NCI-H524 treated with DMSO at 0.1 percent for 48 hours (cell line): ENCODE measurements at places on chromosomes 13 and 19.

DNA sequence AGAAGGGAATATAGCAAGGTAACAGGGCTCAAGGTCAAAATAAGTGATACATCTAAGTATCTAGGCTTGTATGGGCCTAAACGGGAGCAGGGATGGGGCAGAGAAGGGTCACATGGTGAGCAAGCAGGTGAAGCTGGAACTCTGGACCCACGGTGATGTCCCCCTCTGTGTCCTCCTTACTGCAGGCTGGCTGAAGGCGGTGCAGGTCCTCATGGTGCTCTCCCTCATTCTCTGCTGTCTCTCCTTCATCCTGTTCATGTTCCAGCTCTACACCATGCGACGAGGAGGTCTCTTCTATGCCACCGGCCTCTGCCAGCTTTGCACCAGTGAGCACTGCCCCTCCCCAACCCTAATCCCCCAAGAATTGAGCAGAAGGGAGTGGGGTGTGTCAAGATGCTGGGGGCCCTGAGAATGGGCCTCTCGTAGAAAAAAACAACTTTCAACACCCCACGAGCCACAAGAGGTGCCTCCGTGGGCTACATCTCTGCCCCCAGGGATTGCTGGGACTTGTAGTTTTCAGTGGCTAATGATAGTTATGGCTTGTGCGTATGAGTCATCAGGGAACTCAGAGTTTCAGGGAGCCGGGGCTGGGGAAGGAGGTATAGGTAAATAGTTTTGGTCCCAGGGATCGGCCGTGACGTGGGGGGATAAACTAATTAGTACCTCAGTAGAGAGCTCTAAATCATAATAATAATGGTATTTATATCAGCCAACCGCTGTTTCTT, 4.0 kb downstream of the EMP3 start:
- DNase-seq: no peak

DNA sequence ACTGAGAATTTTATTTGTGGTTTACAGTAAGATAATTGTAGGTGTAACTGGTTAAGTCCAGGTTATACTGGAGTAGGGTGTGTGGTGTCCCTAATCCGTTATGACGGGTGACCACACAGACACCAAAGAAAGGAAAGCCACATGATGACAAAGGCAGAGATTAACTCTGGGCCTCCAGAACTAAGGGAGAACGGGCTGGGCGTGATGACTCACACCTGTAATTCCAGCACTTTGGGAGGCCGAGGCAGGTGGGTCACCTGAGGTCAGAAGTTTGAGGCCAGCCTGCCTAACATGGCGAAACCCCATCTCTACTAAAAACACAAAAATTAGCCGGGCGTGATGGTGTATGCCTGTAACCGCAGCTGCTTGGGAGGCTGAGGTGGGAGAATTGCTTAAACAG, 10.2 kb upstream of the FUT2 start:
- DNase-seq: no peak

GRCh38 chr19:43768273-43769050, 12.3 kb downstream of the KCNN4 start:
- no peak for DNase-seq

DNA sequence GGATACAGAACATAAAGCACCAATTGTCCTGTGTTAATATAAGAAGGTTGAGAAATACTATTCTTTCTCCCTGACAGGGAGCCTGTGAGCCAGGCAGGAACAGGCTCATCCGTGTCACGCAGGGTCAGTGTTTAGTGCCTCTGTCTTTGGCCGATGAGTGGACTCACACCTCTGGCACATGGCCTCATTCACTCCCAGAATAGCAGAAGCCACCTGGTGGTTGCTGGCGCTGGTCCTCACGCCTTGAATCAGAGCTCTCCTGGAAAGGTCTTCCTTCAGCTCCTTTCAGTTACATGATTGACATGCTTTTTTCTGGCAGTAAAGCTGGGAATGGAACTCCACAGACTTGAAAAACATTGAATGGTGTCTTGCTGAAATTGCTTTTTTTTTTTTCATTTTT, 28.1 kb upstream of the SIAH3 start:
- no peak for DNase-seq

- no peak for DNase-seq
Measured at GRCh38 chr13:111654531-111654930, 334.1 kb downstream of the TEX29 start.

- no peak for DNase-seq
Measured at GRCh38 chr19:5935473-5936291, 21.6 kb downstream of the CAPS start.

GRCh38 chr19:14434543-14435319, 1.6 kb downstream of the PKN1 start:
- no peak for DNase-seq

GRCh38 chr19:16061943-16062342, 14.4 kb upstream of the TPM4 start:
- no peak for DNase-seq

DNA sequence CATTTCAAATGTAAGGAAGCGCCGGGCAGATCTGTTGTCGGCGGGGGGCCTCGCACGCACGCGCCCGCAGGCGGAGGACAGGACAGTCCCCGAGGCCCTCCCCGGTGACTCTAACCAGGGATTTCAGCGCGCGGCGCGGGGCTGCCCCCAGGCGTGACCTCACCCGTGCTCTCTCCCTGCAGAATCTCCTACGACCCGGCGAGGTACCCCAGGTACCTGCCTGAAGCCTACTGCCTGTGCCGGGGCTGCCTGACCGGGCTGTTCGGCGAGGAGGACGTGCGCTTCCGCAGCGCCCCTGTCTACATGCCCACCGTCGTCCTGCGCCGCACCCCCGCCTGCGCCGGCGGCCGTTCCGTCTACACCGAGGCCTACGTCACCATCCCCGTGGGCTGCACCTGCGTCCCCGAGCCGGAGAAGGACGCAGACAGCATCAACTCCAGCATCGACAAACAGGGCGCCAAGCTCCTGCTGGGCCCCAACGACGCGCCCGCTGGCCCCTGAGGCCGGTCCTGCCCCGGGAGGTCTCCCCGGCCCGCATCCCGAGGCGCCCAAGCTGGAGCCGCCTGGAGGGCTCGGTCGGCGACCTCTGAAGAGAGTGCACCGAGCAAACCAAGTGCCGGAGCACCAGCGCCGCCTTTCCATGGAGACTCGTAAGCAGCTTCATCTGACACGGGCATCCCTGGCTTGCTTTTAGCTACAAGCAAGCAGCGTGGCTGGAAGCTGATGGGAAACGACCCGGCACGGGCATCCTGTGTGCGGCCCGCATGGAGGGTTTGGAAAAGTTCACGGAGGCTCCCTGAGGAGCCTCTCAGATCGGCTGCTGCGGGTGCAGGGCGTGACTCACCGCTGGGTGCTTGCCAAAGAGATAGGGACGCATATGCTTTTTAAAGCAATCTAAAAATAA, 18.2 kb downstream of the IL17D start:
- DNase-seq: no peak

- no peak for DNase-seq
Measured at GRCh38 chr13:106156468-106156867, 379.0 kb downstream of the EFNB2 start.

DNA sequence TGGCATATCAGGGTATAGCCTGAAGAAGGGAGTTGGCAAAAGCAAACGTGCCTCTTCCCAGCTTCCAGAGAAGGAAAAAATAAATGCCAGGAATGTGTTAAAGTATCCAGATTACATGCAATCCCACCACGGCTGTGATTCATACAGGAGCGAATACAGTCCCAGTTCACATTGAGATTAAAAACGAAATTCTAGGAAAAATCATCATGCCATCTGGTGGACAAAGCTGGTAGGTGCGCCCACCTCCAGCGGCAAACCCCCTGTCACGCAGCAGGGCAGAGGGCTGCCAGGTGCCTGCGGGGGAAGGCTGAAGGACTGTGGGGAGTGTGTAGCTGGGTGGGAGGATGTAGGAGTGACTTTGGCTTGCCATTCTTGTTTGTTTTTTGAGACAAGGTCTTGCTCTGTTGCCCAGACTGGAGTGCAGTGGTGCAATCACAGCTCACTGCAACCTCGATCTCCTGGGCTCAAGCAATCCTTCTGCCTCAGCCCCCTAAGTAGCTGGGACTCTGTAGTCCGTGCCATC, 6.4 kb upstream of the DMWD start:
- DNase-seq: no peak

- DNase-seq: no peak
Measured at GRCh38 chr13:99558570-99559180, 57.4 kb downstream of the TM9SF2 start.

DNA sequence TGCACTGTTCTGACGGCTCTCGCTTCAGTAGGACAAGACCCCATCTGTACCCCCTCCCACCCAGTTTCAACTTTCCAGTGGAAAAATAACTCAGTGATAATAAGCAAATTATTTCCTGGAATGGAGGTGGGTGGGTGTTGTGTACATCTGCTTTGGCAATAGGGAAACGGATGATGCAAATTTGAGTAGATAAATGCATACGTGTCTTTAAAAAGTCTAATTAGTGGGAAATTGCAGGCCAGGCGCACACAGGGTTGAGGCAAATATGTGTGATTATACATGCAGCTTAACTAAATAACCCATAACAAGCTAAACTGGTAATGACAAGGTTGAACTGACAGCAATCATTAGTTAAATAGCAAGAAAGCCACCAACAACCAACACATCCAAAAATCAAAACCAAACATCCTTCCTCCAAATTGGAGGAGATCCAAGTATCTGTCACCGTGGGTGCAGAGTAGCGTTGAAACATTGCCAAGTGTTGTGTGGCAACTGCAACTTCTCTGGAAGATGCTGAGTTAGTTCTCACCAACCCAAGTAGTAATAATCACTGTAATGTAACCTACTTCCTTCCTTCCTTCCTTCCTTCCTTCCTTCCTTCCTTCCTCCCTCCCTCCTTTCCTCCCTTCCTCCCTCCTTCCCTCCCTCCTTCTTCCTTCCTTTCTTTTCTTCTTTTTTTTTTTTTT, 54.6 kb downstream of the TRPM4 start:
- DNase-seq: no peak

DNA sequence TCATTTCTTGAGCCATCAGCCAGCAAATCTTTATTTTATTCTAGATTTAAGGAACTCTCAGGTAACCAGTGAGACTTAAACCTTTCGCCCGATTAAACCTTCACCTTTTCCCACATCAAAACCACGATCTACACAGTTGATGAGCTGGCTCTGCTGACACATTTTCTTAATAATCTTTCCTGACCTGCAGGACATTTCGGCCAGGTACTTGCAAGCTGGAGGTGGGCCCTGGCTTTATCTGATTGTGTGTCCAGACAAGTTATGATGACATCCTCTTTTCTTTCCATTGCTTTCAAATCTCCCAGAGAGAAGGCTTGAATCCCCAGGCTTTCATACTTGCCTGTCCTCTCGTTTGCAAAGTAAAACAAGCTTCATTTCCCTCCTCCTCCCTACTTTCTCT, 144.2 kb downstream of the EFNB2 start:
- no peak for DNase-seq

- DNase-seq: no peak
Measured at GRCh38 chr19:37930416-37930815, 23.4 kb downstream of the SIPA1L3 start.

DNA sequence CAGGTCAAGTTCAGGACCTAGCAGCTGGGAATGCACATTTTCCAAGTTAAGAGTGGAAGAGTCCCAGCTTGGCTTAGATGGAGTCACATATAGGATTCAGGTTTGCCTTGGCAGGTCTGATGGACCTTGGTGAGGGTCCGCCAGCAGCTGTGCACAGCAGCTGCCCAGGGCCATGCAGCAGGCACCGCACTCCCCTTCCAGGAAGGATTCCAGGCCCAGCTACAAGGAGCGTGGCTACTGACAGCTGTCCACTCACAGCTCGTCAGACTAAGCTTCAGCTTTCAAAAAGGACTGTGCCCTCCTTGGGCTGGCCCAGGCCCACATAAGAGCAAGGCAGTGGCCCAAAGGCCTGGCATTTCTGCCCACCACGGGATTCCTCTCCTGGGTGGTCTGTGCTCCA, 68.4 kb downstream of the ALOX5AP start:
- DNase-seq: peak; percentile 50

GRCh38 chr13:96982672-96983071, 11.6 kb downstream of the OXGR1 start:
- DNase-seq: no peak

GRCh38 chr13:53064731-53065130, 36.1 kb downstream of the OLFM4 start:
- peak; percentile 86 for DNase-seq

DNA sequence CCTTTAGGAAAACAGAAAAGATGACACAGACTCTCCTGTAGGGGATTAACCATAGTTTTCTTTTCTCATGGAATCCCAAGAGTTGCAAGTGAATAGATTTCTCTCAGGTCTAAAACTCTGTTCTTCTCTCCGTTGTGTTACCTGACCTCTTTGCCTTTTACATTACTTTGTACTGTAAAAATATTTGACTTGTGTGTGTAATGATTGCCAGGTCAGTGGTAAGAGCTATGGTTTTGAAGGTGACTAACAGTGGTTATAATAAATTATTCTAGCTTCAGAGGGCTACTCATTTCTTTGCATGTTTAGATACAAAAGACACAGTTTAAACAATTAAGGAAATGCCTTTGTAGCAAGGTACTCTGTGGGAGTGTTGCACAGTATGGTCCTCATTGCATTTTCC, 23.0 kb upstream of the PSG2 start:
- no peak for DNase-seq

DNA sequence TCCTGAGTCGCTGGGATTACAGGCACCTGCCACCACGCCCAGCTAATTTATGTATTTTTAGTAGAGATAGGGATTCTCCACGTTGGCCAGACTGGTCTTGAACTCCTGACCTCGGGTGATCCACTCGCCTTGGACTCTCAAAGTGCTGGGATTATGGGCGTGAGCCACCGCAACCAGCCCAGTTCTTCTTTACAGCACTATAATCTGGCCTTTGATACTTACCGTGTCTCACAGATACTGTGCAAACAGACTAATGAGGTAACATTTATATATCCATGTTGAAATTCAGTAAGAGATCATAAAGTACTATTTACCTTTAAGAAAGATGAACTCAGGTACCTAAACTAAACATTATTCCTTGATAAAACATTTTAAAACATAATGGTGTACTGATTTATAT, 121.8 kb upstream of the PRR20A start:
- no peak for DNase-seq

GRCh38 chr13:88656751-88657150, 985.6 kb downstream of the SLITRK5 start:
- DNase-seq: no peak

GRCh38 chr19:16309643-16310042, 15.0 kb upstream of the KLF2 start:
- no peak for DNase-seq

GRCh38 chr13:100447831-100448230, 140.8 kb downstream of the GGACT start:
- no peak for DNase-seq

- peak; percentile 39 for DNase-seq
Measured at GRCh38 chr13:39777527-39778061, 122.1 kb downstream of the COG6 start.

DNA sequence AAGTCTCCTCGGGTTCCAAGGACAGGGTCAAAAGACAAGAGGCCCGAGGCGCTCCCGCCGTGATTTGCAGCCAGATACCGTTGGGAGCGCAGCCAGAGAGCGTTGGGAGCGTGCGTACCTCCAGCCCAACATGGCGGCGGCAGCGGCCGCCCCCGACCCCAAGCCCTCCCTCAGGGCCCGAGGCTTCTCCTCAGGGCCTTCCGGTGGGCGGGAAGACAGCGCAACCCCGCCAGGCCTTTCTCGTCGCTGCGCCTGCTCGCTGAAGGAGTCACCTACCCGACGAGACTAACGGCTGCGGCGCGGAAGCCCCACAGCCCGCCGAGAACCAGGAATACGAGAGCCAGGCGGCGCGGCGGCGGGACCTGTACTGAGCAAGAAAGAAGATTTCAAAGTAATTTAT, 3.2 kb upstream of the ZNF850 start:
- no peak for DNase-seq

GRCh38 chr19:4676955-4677731, 7.0 kb upstream of the MYDGF start:
- DNase-seq: peak; percentile 69

- DNase-seq: no peak
Measured at GRCh38 chr13:23609874-23610576, 39.8 kb downstream of the TNFRSF19 start.
